Activated CD8-positive, alpha-beta memory T cell treated with anti-CD3 and anti-CD28 coated beads for 1 hour (primary cell): ENCODE measurements at places on chromosomes 3 and 15.

GRCh38 chr15:40471808-40472150 lies 995 bp downstream of the CHST14 start:
- DNase-seq: no peak

- no peak for DNase-seq
Measured at GRCh38 chr3:40453933-40454332, 3.2 kb upstream of the RPL14 start.

- DNase-seq: no peak
Measured at GRCh38 chr15:69760258-69760845, 307.7 kb downstream of the RPLP1 start.

DNA sequence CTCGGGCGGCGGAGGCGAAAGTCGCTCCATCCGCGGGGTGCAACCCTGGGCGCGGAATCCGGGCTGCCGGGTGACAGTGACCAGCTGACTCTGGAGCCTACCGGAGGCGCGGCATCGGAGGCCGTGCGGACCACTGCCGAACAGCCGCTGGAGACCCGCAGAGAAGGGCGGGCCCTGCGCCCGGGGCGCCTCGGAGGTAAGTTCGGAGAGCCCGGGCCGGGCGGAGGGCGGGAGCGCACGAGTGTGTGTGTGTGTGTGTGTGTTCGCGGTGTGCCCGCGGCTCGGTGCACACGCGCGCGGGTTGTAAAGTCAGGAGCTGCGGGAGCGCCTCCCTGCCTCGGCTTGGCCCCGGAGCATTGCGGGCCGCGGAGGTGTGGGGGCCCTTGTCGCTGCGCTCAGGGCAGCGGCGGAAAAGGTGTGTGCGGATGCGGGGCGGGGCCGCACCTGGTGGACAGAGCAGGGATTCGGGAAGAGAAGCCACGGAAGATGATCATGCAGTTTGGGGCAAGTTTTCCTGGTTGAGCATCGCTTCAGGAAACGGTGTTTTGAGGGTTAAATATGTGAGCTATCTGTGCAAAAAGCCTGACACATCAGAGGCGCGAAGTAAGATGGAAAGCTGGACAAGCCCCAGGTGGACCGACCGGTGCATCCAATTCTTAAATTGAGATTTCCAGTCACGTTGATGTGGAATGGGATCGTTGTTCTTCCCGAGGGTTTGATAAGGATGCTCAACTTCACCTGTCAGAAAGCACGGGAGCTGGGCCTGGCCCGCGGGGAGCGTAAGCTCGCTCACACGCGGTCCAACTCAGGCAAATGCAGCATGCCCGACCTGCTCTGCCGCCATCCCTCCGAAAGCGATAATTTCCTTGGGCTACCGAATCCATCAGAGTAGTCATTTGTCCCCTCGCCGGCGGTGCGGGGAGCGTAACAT lies 474 bp downstream of the MINAR1 start:
- no peak for DNase-seq

- DNase-seq: no peak
Measured at GRCh38 chr3:11803977-11804892, 42.5 kb downstream of the TAMM41 start.

DNA sequence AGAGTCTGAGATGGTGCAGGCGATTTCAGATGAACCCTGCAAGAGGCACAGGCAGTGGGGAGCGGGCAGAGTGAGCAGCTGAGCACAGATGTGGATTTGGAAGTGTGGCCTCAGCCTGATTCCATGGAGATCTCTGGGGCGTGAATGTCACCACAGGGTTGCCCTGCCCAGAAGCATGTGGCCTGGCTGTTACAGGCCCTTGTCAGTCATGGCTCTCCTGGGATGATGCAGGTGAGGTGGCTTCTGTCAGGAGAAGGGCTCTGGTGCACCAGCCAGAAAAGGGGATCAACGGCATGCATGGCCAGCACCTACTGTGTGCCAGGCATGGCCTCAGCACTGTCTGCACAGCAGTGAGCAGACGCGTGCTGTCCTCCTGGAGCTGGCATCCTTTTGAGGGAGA lies 11.9 kb downstream of the HDAC11 start:
- no peak for DNase-seq

DNA sequence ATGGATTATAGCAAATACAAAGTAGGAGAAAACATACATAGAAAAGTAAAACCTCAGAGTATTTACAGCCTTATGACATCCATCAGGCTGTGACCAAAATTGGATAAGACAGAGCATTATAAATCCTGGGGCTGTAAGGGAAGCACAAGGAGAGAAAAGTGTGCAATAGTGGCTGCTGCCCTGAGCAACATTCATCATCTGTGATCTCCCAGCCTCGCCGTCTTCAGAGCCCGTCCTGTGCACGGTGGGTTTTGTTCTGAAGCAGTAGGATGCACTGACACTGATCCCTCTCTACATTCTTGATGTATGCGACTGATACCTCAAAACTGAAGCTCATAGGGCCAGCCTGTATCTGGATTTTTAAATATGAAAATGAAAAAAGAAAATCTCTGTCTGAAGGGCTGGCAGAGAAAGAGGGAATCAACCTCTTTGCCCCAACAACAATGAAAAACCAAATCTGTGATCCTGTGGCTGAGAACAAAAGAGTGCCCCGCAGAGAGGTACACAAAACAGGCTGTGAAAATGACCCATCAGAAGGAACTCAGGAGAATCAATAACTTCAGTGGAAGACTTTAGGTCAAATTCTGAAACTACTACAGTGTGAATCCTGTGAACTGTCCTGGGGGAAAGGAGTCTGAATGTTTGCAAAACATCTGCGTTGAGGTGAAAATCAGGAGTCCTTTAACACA lies 8.2 kb upstream of the RTP4 start:
- no peak for DNase-seq

GRCh38 chr3:168648321-168648720 lies 552.6 kb upstream of the GOLIM4 start:
- no peak for DNase-seq

DNA sequence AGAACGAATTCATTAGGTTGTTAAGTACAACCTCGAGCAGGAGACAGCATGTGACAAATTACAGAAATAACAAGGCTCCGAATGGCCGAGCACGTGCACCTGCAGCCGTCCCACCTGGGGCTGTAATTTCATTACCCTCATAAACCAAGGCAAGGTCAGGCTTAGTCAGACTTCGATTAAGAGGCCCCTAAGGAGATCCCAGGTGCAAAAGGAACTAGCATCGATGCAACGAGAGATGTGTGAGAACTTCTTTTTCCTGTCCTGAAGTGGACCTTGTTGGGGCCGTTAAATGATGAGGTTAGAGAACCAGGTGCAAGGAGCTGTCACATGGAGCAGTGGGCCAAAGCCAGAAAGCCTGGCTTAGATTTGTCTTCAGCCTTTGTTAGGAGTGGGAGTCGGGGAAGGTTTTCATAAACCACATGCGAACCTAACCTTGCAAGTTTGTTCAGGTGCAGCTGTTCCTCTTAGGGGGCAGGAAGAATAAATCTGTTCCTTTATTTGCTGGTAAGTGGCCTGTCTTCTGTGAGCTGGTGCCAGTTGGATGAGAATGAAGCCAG lies 559.9 kb upstream of the MCTP2 start:
- no peak for DNase-seq
